Spinal cord (tissue), 10 donors: ENCODE measurements at places on chromosomes 4 and X. TPM values are rescaled to one million over a fixed set of nuclear protein-coding genes. Genes with fewer than 3 reads are reported as not detected.

Gene GABRG1
- 5.1 TPM for total RNA-seq

Gene JCHAIN
- 1.7 TPM for total RNA-seq

Gene MAGEA11
- not detected for total RNA-seq

Gene L1CAM
- total RNA-seq, result 93.3 TPM

Gene TRPC5OS
- total RNA-seq, result 0.10 TPM

Gene NSUN7
- 8.2 TPM for total RNA-seq

Gene VCX3B
- not detected for total RNA-seq

Gene MAB21L2
- total RNA-seq, result 12.4 TPM

Gene SLC7A11
- total RNA-seq, result 385 TPM

Gene FAM236A
- total RNA-seq, result not detected

Gene UCP1
- 0.61 TPM for total RNA-seq

Gene DNAAF6
- total RNA-seq, result 1.8 TPM

Gene NXT2
- total RNA-seq, result 32.3 TPM

Gene BGN
- 40.2 TPM for total RNA-seq

Gene PLXNA3
- 13.3 TPM for total RNA-seq

Gene MAGEC3
- 0.20 TPM for total RNA-seq

Gene CT45A2
- not detected for total RNA-seq

Gene BMP3
- 10.9 TPM for total RNA-seq

Gene KIT
- total RNA-seq, result 38.6 TPM

Gene CRMP1
- 124 TPM for total RNA-seq

Gene DIPK2B
- total RNA-seq, result 5.6 TPM

Gene ZXDA
- 8.9 TPM for total RNA-seq

Gene RNF150
- 16.8 TPM for total RNA-seq

Gene FAM47E
- 14.8 TPM for total RNA-seq

Gene PHEX
- total RNA-seq, result 1.2 TPM

Gene HSFX3
- not detected for total RNA-seq

Gene ARMCX5
- 21.7 TPM for total RNA-seq

Gene EPGN
- 14.2 TPM for total RNA-seq

Gene NAA11
- total RNA-seq, result not detected

Gene SLC39A8
- 17.7 TPM for total RNA-seq

Gene TLR1
- 11.0 TPM for total RNA-seq

Gene ZNF595
- 27.8 TPM for total RNA-seq

Gene FRG2
- total RNA-seq, result not detected

Gene LONRF3
- total RNA-seq, result 8.8 TPM

Gene WDR19
- 58.1 TPM for total RNA-seq

Gene AREG
- total RNA-seq, result 0.22 TPM

Gene HPGDS
- 6.9 TPM for total RNA-seq

Gene SFRP2
- total RNA-seq, result 28.5 TPM

Gene IGFBP7
- total RNA-seq, result 351 TPM

Gene UGT2B17
- total RNA-seq, result not detected

Gene FATE1
- 0.39 TPM for total RNA-seq

Gene PDGFC
- total RNA-seq, result 23.1 TPM

Gene GYPB
- 44.1 TPM for total RNA-seq

Gene RENBP
- 10.4 TPM for total RNA-seq

Gene TBC1D19
- 81.6 TPM for total RNA-seq

Gene UBA6
- total RNA-seq, result 91.0 TPM

Gene CENPVL2
- total RNA-seq, result 0.83 TPM

Gene REST
- total RNA-seq, result 42.9 TPM

Gene RPA4
- total RNA-seq, result 1.1 TPM

Gene GC
- total RNA-seq, result 0.77 TPM

Gene MAGEC1
- total RNA-seq, result not detected

Gene KDR
- total RNA-seq, result 217 TPM

Gene LARP1B
- 39.0 TPM for total RNA-seq

Gene AFF2
- 49.8 TPM for total RNA-seq

Gene HSFX2
- total RNA-seq, result 1.2 TPM

Gene MSX1
- total RNA-seq, result 1.7 TPM
